ENCODE measurements at places on chromosomes 13 and 19.
A peak's percentile ranks its signal among the peaks of the same experiment; 100 is the strongest.

DNA sequence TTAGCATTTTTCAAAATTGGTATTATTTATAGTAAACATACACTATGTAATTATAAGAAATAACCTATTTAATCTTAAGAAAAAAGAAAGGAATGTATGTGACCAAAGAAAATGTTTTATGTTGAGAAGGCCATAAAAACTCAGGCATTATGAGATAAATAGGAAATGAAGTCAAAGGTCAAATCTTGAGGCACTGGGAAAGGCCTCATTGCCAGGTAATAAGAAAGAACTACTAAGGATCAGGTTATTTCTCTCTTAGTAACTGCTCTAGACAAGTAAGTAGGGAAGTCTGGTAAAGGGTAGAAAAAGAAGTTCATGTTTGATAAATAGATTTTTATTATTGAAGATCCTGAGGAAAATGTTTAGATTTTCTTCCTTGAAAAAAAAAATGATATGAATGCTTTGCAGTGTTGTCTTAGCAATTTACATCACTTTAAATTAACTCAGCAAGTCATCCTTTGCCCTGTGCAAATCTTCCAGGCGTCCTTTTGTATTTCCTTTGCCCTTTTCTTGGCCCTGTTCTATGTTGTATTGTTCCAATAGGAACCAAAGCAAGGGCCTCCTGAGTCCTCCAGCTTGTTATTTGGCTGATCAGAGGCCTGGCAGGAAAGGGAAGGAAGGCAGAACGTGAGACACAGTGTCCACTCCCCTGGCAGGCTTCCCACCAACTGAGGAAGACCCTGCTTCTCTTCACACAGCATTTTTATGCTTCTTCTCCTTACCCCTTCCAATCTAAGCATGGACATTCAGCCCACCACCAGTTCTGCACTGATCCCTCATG, 260.4 kb upstream of the MIR17HG start:
- no peak for DNase-seq

DNA sequence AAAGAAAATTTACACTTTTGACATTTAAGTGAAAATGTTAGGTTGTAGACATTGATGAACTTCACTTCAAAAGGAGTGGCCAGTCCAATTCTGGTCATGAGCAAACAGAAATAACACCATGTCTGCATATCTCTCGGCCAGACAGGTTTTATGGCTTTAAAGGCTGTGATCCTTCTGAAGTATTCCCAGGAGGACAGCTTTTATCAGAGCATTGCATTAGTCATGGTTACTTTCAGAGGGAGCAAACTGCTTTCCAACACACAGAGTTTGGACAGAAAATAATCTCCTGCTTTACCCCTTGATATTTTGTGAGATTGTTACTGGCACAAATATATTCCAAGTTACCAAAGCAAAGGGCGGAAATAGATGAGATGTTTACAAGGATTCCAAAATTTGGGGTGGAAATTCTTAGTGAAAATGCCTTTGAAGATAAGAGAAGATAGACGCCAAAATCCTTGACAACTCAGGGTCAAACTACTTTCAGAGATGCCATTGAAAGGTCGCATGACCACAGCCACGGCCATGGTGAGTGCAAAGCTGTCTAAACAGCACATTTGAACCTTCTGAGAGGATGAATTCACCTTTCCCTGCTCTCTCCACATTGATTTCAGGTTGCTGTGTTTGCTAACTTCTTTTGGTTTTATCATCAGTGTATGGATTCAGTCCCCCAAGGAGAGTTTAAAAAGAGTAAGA, 584.5 kb upstream of the SGCG start:
- DNase-seq = no peak

GRCh38 chr19:2333807-2334211, 5.3 kb downstream of the SPPL2B start:
- DNase-seq = no peak

- peak; percentile 53 for DNase-seq
Observed at GRCh38 chr19:1259206-1259875, 9.8 kb upstream of the CIRBP start.

DNA sequence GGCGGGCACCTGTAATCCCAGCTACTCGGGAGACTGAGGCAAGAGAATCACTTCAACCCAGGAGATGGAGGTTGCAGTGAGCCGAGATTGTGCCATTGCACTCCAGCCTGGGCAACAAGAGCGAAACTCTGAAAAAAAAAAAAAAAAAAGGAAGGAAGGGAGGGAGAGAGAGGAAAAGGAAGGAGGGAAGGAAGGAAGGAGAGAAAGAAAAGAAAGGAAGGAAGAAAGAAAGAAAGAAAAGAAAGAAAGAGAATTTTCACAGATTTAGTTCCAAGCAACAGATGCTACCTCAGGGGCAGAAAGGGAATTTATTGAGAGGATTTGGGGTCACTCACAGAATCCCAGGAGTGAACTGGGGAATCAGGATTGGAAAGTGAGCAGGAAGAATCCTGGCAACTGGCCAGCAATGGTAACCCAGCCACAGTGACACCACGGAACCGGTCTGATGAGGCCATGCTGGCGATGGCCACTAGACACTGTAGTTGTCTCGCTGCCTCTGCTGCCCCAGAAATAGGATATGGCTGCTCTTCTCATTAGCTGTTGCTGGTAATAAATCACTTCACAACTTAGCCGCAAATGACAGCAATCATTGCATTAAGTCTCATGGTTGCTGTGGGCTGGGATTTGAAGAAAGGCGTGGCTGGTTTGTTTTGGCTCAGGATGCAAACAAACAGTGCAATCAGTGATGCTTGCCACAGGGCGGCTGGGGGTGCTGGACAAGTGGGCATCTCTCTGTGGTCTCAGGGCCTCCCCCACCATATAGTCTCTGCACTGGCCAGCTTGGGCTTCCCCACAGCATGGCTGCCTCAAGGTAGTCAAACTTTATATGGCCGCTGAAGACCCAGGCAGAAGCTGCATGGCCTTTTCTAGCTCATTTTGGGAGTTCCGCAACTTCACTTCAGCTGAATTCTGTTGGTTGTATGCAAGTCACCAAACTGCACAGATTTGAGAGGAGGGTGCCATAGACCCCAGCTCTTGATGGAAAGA, 5.2 kb upstream of the BCAM start:
- no peak for DNase-seq

DNA sequence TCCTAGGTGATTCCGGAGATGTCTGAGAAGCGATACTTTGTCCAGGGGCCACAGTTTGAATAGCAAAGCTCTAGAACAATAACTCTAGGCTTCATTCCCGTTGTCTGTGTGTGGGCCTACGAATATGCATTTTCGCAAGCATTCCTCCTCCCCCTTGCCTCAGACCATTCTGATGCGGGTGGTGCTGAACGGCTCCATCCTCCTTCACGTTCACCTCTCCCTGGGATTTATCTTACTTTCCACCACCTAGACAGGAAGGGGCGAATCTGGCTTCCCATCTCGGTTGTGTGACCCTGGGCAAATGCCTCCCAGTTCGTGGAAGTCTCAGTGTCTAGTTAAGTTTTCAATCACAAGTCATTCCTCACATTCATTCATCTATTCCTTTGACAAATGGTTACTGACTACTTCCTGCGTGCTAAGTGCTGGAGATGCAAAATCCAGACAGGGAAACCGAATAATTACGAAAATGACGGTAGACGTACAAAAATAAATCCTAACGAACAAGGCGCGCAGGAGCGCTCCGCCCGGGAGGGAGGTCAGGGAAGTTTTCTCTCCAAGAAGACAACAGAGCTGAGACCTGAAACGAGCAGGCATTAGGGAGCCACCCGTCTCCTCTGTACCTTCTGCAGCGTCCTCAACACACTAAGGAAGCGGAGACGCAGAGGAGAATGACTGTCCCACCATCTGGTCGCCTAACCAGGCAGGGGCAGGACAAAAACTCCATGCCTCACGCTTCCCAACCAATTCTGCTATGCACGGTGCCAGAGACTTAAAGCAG, 1.3 kb upstream of the CNOT3 start:
- no peak for DNase-seq

DNA sequence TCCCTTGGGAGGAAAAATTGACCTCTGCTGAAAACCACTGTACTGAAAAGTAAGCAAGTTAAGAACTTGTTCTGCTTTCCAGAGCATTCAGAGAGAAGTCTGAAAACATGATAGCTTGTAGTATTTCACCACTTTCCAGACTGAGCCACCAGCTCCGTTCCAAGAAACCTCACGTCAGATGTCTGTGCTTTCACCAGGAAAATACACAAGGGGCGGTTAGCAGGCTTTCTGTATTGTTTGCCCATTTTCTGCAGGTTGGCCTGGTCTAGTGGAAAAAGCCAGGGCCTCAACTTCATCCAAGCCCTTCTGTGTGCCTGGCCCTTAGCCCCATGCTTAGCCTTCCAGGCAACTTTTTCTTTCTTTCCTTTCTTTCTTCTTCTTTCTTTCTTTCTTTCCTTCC, 36.4 kb downstream of the RXFP2 start:
- no peak for DNase-seq

- DNase-seq = no peak
Observed at GRCh38 chr19:3054972-3055740, 7.1 kb downstream of the TLE5 start.

DNA sequence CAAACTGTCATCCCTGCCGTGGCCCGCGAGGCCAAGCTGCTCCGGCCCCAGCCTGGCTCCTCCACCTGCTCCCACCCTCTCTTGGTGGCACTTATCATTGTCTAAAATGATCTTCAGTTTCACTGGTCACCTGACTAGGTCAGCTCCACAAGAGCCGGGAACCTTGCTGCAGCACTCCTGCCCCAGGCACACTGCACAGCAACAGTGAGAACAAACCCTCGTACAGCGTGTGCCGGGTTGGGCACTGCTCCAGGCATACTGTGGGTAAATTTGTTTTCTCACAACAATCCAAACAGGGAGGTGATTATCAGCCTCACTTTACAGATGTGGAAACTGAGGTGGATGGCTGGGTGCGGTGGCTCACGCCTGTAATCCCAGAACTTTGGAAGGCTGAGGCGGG, 8.9 kb downstream of the DEDD2 start:
- DNase-seq = no peak

DNA sequence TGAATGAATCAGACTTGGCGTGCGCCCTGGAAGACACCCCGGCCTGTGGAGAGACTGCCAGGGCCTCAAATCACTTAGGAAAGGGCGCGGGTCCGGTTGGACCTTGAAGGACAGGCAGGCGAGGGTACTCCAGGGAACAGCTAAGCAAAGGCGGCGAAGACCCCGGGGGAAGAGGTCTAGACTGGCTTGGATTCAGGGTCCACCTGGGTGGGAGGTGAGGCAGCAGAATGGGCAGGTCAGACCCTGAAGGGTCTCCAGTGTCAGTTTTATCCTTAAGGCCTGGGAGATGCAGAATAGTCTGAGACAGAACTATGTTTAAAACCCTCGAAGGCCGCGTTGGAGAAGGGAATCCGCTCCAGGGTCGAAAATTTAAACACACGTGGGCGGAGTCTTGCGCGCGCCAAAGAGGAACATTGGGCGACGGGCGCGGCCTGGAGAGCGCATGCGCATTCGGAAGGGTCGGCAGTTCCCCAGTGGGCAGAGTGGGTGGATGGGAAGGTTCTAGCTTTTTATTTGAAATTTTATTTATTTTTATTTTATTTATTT, 567 bp upstream of the SMG9 start:
- peak; percentile 68 for DNase-seq

DNA sequence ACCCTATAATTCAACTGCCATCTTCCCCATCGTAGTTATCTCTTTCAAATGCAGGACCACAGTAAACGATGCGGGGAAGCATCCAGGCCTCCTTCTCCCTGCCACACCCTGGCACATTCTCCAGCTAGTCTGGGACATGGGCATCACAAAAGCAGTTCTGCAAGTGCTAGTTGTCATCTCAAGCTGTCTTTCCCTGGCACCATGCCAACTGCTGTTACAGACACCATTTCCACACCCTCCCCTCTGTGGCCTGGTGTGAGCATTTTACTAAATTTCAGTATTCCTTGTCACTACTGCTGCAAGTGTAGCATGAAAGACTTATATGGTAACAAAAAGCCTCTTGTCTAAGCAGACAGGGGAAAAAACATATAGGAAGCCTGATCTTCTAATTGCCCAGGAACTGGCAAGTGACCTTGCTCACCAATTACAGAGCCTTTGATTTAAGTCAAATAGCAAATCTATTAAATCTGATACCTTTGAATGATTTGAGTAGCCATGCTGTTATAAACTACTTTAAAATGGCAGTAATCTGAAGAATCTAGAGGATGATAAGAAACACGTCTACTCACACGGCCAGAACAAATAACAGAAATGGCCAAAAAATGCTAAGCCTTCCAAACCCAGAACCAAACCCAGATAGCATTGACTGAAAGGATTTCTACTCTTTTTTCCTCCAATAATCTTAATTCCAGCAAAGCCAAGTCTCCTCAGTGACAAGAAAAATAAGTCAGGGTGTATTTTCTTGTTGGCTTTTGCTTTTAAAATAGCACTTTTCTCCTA, 179.0 kb downstream of the NUFIP1 start:
- DNase-seq = no peak

DNA sequence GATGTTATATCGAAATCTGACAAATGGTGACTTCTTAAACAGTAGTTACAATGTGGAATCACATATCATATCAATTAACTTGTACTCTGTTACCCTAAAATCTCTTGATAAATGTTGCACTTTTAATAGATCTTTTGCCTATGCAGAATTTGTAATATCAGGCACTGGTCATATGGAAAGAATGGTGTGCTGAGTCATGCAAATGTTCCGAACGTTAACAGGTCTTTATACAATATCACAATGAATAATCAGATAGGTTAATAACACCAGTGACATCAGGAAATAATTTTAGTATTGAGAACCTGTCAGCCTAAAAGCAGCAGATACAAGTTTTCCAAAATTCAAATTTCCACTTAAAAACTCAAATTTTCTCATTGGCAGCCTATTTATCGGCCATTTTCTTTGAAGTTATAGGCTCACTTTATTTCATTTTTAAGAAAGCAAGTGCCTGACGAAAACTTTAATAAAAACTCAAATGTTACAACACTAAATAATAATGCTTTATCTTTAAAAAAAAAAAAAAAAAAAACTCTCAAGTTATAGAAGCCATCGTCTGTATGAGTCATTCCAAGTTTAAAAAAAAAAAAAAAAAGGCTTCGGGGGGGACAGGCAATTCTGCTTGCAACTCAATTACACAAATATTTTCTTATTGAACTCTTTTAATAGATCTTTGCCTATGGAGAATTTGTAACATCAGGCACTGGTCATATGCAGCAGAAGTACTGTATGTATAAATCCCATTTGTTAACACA, 180.9 kb downstream of the DIAPH3 start:
- DNase-seq = no peak

GRCh38 chr13:100517135-100517534, 71.5 kb downstream of the GGACT start:
- DNase-seq = no peak

- no peak for DNase-seq
Observed at GRCh38 chr13:50732712-50733111, 110.8 kb downstream of the DLEU7 start.

- peak; percentile 91 for DNase-seq
Observed at GRCh38 chr13:99436686-99437416, 64.4 kb upstream of the TM9SF2 start.

DNA sequence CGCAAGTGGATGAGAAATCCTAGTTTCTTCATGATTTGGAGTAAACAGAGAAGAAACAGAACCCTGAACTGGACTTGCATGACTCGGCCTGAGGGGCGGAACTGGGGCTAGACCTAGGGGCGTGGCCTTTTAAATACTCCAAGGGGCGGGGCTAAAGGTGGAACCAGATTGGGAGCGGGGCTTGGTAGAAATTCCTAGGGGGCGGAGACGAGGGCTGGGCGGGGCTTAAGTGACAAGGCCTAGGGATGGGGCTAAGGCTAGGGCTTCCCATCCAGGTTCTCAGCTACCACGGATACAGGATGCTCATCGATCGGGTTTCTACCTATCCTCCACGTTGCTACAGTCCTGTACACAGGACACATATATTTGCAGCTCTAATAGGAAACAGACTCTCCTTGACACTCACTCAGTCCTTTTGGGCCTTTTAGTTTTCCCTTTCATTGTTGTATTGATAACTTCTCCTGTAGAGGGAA, 372 bp upstream of the ZNF699 start:
- peak; percentile 91 for DNase-seq

Data from effector CD8-positive, alpha-beta T cell (primary cell).